Stimulated activated naive CD4-positive, alpha-beta T cell treated with Interleukin-2 at 50 U/mL for 16 hours (primary cell): ENCODE measurements at places on chromosomes 11 and 22.

- no peak for DNase-seq
Observed at GRCh38 chr11:86440305-86440716, 65.6 kb downstream of the CCDC81 start.

DNA sequence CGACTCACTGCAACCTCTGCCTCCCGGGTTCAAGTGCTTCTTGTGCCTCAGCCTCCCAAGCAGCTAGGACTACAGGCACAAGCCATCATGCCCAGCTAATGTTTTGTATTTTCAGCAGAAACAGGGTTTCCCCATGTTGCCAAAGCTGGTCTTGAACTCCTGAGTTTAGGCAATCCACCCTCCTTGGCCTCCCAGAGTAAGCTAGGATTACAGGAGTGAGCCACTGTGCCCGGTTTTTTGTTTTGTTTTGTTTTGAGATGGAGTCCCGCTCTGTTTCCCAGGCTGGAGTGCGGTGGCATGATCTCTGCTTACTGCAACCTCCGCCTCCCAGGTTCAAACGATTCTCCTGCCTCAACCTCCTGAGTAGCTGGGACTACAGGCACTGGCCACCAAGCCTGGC, 41.0 kb downstream of the CELF1 start:
- DNase-seq = no peak

- peak; percentile 12 for DNase-seq
Observed at GRCh38 chr11:72141066-72141465, 5.5 kb downstream of the FOLR3 start.

- no peak for DNase-seq
Observed at GRCh38 chr11:69674267-69674885, 777 bp downstream of the LTO1 start.

DNA sequence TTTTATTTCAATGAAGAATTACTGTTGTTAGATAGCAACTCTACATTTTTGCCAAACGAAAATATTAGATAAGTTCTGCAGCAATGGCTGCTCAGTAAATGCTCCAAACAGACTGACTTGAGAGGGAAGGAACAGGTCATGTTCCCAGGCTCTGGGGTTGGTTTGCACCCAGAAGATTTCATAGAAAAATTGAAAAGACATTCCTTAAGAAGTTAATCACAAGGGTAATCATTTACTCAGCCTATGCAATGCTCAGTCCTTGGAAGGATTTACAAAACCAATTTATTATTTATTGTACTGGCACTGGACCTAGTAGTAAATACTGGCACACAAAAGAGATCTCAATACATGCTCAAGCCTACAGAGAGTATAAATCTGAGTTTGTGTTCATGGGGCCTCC, 179.1 kb upstream of the MTNR1B start:
- no peak for DNase-seq

- no peak for DNase-seq
Observed at GRCh38 chr11:102920118-102920684, 35.3 kb downstream of the MMP13 start.

GRCh38 chr11:95248666-95249467, 17.9 kb upstream of the SESN3 start:
- no peak for DNase-seq

- DNase-seq = no peak
Observed at GRCh38 chr11:1758611-1759150, 5.0 kb downstream of the CTSD start.

GRCh38 chr11:87491381-87491780, 453.6 kb downstream of the TMEM135 start:
- DNase-seq = no peak

DNA sequence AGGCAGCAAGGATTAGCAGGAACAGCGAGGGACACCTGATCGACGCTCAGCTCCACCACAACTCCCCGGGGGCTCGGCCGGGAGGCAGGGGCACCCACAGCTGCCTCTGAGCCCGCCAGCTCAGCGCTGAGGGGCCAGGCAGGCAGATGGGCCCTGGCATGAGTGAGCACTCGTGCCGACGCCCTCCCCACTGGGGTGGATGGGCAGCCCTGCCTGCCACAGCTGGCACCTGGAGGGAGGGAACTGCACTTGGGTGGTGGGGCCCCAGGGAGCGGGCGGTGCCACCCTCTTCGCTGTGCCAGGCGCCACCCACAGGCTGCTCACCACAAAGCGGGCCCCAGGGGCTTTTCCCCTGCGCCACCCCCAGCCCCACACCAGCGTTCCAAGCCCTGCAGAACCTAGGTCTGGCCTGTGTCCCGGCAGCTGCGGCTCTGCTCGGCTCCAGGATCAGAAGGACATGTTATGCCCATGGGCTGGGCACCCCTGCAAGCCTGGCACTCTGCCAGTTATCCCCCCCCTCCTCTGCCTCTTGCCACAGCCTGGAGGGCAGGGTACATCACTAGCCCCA, 28.8 kb downstream of the WNT7B start:
- DNase-seq = no peak

- DNase-seq = no peak
Observed at GRCh38 chr11:78449866-78450265, 32.2 kb upstream of the GAB2 start.

DNA sequence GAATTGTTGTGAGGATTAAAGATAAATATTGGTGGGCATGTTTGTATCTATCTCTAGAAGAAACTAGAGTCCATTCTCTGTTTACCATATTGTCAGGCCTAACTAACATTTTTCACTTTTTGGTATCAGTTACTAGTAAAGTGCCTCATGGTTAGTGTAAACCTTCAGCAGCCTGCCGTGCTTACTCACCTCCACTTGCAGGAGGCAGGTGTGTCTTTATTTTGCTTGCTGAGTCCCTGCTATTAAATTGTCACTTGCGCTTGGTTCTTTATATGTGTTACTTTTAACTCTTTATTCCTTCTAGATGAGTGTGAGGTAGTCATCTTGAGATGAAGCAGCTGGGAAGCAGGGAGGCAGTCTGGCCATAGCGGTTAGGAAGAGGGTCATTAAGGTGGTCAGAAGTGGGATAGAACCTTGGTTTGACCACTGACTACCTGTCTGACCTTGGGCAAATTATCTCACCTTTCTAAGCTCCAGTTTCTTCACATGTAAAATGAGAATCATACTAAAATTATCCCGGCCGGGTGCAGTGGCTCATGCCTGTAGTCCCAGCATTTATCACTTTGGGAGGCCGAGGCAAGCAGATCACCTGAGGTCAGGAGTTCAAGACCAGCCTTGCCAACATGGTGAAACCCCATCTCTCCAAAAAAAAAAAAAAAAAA, 21.2 kb downstream of the PPP6R3 start:
- no peak for DNase-seq

GRCh38 chr11:15158351-15159015, 43.8 kb downstream of the INSC start:
- no peak for DNase-seq

- DNase-seq = no peak
Observed at GRCh38 chr11:123144707-123145106, 50.3 kb downstream of the CLMP start.

DNA sequence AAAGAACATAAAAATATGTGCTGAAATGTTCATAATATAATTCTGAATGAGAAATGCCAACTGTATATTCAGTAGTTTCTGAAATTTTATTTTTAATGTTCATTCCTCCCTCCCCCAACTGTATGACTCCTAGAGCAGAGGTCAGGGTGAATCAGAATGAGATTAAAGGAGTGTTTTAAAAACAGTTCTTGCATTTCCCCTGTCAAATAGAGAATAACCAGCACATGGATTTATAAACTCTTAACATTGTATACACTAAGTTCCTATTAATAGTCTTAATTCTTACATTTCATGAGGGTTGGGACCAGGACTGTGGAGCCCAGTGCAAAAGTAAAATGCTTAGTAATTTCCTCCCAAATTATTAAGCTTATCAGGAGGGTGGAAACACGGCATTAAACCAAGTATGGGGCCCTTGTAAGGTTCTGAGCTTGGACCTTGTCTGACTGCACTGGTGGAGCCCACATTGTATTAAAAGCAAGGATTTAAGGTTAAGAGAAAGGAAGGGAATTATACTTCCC, 474.6 kb upstream of the RAG2 start:
- DNase-seq = no peak

DNA sequence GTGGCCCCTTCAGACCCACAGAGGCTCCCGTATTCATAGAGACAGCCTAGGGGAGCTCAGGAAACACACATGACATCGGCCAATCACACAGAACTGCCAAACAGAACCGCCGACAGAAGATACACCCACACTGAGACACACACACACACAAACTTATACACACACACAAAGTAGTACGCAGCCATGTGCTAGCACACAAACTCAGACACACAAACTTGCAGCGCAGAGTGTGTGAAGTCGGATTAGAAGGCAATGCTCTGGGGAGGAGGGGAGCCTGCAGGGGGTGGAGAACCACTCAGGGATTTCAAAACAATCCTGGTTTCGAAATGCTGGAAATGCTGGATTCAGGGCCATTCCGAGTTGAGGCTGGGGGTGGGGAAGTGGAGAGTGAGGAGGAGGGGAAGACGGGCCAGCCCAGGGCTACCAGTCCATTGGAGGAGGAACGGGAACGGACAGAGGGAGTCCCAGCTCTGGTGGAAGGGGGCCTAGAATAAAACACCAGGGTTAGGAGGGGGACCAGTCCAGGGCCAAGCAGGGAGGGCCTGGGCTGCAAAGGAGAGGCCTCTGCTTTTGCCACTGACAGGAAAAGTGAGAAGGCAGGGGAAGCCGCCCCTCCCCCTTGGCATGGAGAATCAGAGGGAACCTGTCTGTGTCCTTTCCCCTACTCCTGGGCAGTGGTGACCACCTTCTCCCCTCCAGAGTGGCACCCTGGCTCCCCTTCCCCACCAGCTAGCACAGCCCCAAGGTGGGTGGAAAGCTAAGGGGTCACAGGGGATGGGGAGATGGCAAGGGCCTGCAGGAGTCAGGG, 4.4 kb downstream of the BCL9L start:
- no peak for DNase-seq

GRCh38 chr11:15006139-15006759, 34.1 kb upstream of the CALCA start:
- no peak for DNase-seq

DNA sequence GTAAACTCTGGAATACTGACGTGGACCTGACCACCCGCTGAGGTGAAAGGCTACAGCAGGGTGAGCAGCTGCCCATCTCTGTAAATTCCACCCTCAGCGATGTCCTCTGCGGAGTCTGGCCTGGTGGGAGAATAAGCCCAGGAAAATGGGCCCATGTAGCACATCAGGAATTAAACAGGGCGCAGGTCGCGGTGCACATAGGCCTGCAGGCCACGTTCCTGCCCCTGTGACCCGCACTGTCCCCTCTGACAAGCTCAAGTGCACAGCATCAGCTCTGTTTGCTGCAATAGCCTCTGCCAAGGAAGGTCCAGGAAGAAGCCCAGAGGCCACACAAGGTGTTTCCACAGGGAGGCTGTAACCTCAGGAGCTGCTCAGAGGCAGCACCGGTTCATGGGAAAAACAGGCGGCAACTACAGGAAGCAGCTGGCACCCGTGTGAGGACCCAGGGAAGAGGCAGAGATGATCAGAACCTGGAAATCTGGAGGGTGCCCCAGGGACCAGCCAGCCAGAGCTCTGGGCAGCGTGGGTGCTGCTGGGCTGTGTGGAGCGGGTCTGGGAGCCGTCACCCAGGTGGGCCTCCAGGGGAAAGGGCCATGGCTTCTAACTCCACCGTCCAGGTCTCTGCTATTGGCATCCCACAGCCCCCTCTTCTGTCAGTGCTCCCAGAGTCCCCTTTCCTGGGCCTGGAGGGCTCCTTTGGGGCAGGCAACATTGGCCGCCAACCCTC, 808 bp upstream of the IFITM2 start:
- no peak for DNase-seq

GRCh38 chr22:36781656-36782627, 6.0 kb upstream of the IFT27 start:
- DNase-seq = peak; percentile 80

DNA sequence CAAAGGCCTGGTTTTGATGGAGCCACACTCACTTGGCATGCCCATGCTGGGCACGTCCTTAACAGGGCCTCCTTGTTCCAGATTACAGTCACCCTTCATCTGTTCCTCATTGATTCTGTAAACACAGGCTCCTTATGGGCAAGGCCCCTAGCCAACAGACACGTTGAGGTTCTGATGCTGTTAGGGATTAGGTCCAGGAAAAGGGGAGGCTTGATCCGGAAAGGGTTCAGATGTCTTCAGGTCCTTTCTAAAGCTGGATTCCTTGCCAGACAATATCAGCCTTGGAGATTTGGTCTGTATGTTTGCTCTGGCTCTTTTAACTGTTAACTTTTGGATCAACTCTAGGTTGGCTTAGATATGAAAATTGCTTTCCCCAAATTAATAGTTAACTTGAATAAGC, 46.9 kb upstream of the PRSS23 start:
- no peak for DNase-seq

DNA sequence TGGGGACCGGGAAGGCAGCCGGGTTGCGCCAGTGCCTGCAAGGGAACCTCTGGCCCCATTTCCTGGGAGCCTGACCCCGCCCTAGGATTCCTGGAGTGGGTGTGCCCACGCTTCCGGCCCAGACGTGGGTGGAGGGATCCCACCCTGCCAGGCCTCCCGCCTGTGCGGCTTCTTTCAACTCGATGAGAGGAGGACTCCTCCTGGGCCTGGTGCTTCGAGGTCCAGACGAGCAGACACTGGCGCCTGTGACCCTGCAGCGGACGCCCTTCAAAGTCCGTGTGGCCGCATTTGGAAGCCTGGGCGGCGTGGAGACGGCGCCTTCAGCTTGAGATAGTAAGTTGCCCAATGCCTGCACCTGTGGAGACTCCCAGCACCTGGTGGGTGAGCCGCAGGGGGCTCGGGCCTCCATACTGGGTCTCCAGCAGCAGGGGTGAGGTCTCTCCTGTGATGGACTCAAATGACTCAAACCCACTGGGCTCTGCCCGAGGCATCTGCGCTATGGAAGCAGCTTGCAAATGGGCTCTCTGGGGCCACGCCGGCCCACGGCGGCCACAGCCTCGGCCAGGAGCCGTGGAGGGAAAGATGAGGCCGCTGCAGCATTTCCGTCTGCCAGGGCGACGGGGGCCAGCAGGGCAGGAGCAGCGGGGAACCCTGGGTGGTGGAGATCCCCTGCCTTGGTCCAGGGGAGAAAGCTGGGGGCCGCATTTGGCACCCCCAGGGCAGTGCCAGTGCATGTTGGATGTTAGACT, 64.3 kb upstream of the PPARA start:
- no peak for DNase-seq

- no peak for DNase-seq
Observed at GRCh38 chr11:43937434-43938411, 4.7 kb upstream of the C11orf96 start.

DNA sequence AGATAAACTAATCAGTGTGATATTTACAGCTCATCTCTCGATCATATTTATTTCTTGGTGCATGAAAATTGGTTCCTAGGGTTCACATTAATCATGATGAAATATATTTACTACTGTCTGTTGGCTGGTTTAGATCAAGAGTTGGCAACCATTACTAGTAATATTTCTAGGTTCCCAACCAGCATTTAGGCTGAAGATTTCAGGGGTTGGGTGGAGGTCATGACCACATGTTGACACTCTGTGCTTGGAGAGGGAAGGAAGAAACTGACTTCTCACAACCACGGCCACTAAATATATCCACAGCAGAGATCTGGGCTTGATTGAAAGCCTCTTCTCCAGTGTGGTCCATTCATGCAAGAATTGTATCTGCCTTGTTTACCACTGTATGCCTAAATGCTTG, 87.9 kb downstream of the ALX4 start:
- DNase-seq = no peak

- no peak for DNase-seq
Observed at GRCh38 chr11:106063009-106063408, 14.1 kb downstream of the KBTBD3 start.
